Activated naive CD8-positive, alpha-beta T cell treated with anti-CD3 and anti-CD28 coated beads for 36 hours (primary cell): ENCODE measurements at places on chromosomes 6 and 20. TPM values are rescaled to one million over a fixed set of nuclear protein-coding genes. Genes with fewer than 3 reads are reported as not detected.
A peak's percentile ranks its signal among the peaks of the same experiment; 100 is the strongest.

- H3K27ac ChIP-seq, result no peak overlapping the region
- no peak for DNase-seq
- no peak overlapping the region for H3K4me3 ChIP-seq
- peaks cover 4% of the 10 kb centered on the region for H3K27me3 ChIP-seq
Measured at GRCh38 chr20:45924391-45925261, 9.9 kb upstream of the PCIF1 start.

DNA sequence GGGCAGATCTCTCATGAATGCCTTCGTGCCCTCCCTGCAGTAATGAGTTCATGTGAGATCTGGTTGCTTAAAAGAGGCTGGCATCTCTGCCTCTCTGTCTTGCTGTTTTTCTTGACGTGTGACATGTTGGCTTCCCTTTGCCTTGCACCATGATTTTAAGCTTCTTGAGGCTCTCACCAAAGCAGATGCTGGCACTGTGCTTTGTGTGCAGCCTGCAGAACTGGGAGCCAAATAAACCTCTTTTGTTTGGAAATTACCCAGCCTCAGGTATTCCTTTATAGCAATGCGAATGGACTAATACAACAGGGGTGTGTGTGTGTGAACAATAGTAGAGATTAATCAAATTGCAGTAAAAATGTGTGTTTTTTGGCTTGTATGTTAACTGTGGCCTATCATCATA lies 8.1 kb downstream of the AKAP7 start:
- no peak overlapping the region for H3K4me3 ChIP-seq
- peaks cover 6% of the 10 kb centered on the region for H3K4me1 ChIP-seq
- peaks cover 9% of the 10 kb centered on the region for H3K36me3 ChIP-seq

GRCh38 chr6:47073125-47074110 lies 31.3 kb upstream of the ADGRF1 start:
- no peaks in the 10 kb centered on the region for H3K36me3 ChIP-seq
- no peak overlapping the region for H3K27ac ChIP-seq
- H3K27me3 ChIP-seq, result peaks cover 23% of the 10 kb centered on the region
- no peak overlapping the region for H3K4me3 ChIP-seq
- no peak for DNase-seq
- H3K4me1 ChIP-seq, result peaks cover 3% of the 10 kb centered on the region

GRCh38 chr6:56244528-56245253 lies 2.7 kb downstream of the COL21A1 start:
- H3K4me3 ChIP-seq, result no peak overlapping the region
- H3K4me1 ChIP-seq, result no peaks in the 10 kb centered on the region
- no peak for DNase-seq
- peaks cover 4% of the 10 kb centered on the region for H3K27me3 ChIP-seq

GRCh38 chr6:6890400-6890858 lies 217.3 kb upstream of the RREB1 start:
- peaks cover 11% of the 10 kb centered on the region for H3K4me1 ChIP-seq
- no peaks in the 10 kb centered on the region for H3K36me3 ChIP-seq
- no peak overlapping the region for H3K4me3 ChIP-seq
- H3K27me3 ChIP-seq, result no peaks in the 10 kb centered on the region
- DNase-seq, result no peak

DNA sequence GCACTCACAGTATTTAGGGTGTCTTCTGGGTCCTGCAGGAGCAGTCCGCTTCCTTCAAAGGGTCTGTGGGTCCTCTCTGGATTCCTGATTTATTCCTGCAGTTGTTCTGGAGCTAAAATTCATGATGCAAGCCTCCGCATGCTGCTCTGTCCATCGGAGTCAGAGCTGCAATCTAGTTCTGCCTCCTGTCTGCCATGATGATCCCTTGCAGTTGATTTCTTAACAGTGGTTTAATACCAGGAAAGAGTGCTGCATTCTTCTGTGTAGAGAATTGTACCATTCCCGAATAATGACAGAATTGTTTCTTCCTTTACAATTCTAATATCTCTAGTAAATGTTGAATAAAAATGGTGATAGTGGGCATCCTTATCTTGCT lies 72.0 kb upstream of the B3GAT2 start:
- no peak for DNase-seq
- H3K27ac ChIP-seq, result no peak overlapping the region
- H3K36me3 ChIP-seq, result no peaks in the 10 kb centered on the region
- H3K4me1 ChIP-seq, result no peaks in the 10 kb centered on the region

DNA sequence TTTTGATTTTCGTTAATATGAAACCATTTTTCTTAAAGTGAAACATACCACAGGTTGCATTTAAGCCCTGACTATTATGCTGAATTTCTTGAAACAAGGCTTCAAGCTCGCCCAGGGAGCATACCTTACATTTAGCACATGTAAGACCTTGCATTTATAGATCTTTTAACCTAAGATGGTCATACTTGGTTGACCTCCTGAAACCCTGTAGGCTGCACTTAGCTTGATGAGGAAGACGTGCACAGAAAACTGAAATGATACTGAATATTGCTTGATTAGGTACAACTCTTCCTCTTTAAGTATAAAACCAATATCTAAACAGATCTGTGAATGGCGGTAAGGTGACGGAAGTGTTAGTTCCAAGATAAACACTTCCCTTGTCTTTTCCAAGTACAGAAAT lies 82.2 kb downstream of the CTNNBL1 start:
- H3K27ac ChIP-seq, result no peak overlapping the region
- no peak overlapping the region for H3K4me3 ChIP-seq
- peaks cover 27% of the 10 kb centered on the region for H3K36me3 ChIP-seq
- no peak for DNase-seq

GRCh38 chr6:113181164-113181563 lies 676.0 kb upstream of the MARCKS start:
- no peaks in the 10 kb centered on the region for H3K36me3 ChIP-seq
- DNase-seq, result no peak
- no peak overlapping the region for H3K27ac ChIP-seq
- no peaks in the 10 kb centered on the region for H3K4me1 ChIP-seq
- no peaks in the 10 kb centered on the region for H3K27me3 ChIP-seq

GRCh38 chr6:132651062-132651461 lies 7.9 kb downstream of the TAAR1 start:
- no peaks in the 10 kb centered on the region for H3K36me3 ChIP-seq
- H3K4me1 ChIP-seq, result peaks cover 3% of the 10 kb centered on the region
- DNase-seq, result no peak
- H3K27me3 ChIP-seq, result no peaks in the 10 kb centered on the region
- H3K27ac ChIP-seq, result no peak overlapping the region
- H3K4me3 ChIP-seq, result no peak overlapping the region

GRCh38 chr6:116666869-116667268 lies 1.7 kb downstream of the ZUP1 start:
- peak overlapping the region; percentile 71 for H3K27ac ChIP-seq
- peaks cover 33% of the 10 kb centered on the region for H3K36me3 ChIP-seq
- DNase-seq, result no peak
- H3K4me3 ChIP-seq, result peak overlapping the region; percentile 63
- no peaks in the 10 kb centered on the region for H3K27me3 ChIP-seq

- peaks cover 18% of the 10 kb centered on the region for H3K36me3 ChIP-seq
- H3K4me1 ChIP-seq, result peaks cover 56% of the 10 kb centered on the region
- peak overlapping the region; percentile 84 for H3K27ac ChIP-seq
- no peak for DNase-seq
- no peaks in the 10 kb centered on the region for H3K27me3 ChIP-seq
Measured at GRCh38 chr20:50815162-50815989, 20.5 kb downstream of the BCAS4 start.

DNA sequence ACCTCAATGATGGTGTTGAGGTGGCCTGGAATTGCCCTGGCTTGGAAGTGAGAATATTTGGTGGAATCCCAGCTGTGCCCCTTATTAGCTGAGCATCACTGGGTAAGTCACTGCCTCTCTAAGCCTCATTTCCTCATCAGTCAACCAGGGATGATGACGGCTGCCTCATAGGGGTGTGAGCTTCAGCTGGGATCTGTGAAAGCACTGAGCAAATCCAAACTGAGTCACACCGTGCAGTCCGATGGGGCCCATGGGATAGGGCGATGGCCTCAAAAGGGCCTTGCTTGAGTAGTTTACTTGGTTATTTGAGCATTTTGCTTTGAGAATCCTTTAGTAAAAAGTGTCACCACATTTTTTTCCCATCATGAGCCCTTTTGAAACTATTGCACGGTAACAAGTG lies 1.1 kb downstream of the SLC22A1 start:
- H3K27me3 ChIP-seq, result no peaks in the 10 kb centered on the region
- no peaks in the 10 kb centered on the region for H3K4me1 ChIP-seq
- peaks cover 2% of the 10 kb centered on the region for H3K36me3 ChIP-seq
- H3K27ac ChIP-seq, result no peak overlapping the region
- no peak for DNase-seq

- H3K4me1 ChIP-seq, result no peaks in the 10 kb centered on the region
- H3K36me3 ChIP-seq, result no peaks in the 10 kb centered on the region
- H3K4me3 ChIP-seq, result no peak overlapping the region
- no peak overlapping the region for H3K27ac ChIP-seq
- H3K27me3 ChIP-seq, result peaks cover 11% of the 10 kb centered on the region
- DNase-seq, result no peak
Measured at GRCh38 chr6:12371151-12371550, 81.0 kb downstream of the EDN1 start.

DNA sequence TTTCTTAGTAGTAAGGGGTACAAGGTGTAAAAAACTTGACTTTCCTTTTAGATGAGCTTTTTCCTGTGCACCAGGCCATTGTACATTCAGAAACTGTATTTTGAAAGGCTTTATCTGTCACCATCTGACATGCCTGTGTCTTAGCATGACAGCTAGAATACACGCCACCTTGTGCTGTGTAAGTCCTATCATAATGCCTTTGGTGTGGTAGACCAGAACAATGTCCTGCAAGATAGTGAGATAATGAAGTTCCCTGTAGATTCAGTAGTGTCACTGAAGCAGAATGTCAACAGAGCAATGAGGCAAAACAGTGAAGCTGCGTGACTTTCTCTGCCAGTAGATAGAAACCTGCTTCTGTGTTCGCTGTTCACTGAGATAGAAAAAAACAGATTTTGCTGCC lies 105.8 kb downstream of the JAG1 start:
- no peak overlapping the region for H3K4me3 ChIP-seq
- H3K27me3 ChIP-seq, result no peaks in the 10 kb centered on the region
- H3K27ac ChIP-seq, result no peak overlapping the region

DNA sequence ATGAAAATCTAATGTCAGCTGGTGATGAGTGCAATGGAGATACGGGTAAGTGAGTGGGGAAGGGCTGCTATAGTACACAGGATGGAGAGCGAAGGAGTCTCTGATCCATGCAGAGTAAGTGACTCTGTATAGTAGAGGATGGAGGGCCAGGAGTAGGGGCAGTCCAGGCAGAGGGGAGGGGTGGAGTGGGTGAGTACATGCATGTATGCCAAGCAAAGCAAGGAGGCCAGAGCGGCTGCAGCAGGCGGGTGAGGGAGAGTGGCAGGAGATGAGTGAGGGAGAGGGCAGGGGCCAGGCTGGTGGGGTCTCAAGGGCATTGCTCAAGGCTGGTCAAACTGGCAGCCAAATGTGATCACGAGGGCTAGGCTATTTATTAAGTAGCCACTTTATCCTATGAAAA lies 94.0 kb downstream of the PREP start:
- H3K27me3 ChIP-seq, result no peaks in the 10 kb centered on the region
- H3K36me3 ChIP-seq, result peaks cover 18% of the 10 kb centered on the region
- DNase-seq, result no peak

GRCh38 chr6:168774381-168774780 lies 333.4 kb downstream of the SMOC2 start:
- no peaks in the 10 kb centered on the region for H3K36me3 ChIP-seq
- peaks cover 7% of the 10 kb centered on the region for H3K27me3 ChIP-seq

DNA sequence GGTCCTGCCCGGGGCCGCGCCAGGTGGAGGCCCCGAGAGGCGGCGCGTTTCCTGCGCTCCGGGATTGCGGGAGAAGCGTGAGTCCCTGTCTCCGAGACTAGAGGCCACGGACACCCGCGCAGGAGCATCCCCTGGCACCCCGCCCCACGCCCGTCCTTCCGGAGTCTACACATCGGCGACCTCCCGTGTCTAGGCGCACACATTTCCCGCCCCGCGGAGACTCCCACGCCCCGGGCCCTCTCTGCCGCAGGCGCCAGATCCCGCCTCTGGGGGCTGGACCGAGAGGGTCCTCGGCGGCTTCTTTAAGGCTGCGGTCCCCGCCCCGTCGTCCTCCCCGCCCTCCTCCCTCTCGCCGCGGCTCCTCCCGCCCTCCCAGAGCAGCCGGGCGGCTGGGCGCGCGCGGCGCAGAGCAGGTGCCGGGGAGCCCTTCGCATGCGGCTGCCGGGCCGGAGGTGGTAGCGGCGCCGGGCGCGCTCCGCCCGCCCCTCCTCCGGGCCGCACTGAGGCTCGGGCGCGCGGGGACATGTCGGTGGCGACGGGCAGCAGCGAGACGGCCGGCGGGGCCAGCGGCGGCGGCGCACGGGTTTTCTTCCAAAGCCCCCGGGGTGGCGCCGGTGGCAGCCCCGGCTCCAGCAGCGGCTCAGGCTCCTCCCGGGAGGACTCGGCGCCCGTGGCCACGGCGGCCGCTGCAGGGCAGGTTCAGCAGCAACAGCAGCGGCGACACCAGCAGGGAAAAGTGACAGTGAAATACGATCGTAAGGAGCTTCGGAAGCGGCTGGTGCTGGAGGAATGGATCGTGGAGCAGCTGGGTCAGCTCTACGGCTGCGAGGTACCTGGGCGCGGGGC lies at the start of gene PPP1R14C:
Gene PPP1R14C, plus strand, starts transcription at position 375 of the 846 bp plus-strand sequence. Its CDS starts 149 bp downstream, at position 524.
- H3K27ac ChIP-seq, result no peak within 1 kb of the TSS
- H3K27me3 ChIP-seq, result peaks cover 77% of the 10 kb centered on the region
- peak; percentile 41 for DNase-seq
- peak within 1 kb of the TSS; percentile 50 for H3K4me3 ChIP-seq

GRCh38 chr6:35014341-35014740 lies 125.3 kb downstream of the ANKS1A start:
- H3K27ac ChIP-seq, result no peak overlapping the region
- H3K4me3 ChIP-seq, result no peak overlapping the region
- peaks cover 5% of the 10 kb centered on the region for H3K4me1 ChIP-seq
- peaks cover 7% of the 10 kb centered on the region for H3K36me3 ChIP-seq
- no peaks in the 10 kb centered on the region for H3K27me3 ChIP-seq

DNA sequence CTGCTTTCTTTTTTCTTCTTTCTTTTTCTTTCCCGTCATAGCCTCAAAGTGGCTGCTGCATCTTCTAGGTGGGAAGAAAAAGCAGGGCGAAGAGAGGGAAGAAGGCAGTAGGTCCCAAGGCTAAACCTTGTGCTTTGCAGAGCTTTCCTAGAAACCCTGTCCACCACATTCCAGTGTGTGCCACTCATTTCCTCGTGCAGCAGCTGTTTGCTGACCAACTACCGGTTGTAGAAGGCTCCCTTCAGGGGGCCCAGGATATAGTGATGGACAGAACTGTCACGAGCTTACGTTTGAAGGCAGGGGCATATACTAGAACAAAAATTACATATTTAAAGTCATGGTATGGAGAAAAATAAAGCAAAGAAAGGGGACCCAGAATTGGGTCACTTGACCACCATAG lies 103.0 kb downstream of the SASH1 start:
- DNase-seq, result no peak
- H3K27ac ChIP-seq, result no peak overlapping the region
- no peak overlapping the region for H3K4me3 ChIP-seq

The CYP39A1 gene
- total RNA-seq, result not detected

The HCK gene
- not detected for total RNA-seq

The MUCL3 gene
- not detected for total RNA-seq

The SMPDL3A gene
- total RNA-seq, result 0.30 TPM
